ENCODE measurements at places on chromosomes 16 and 17. TPM values are rescaled to one million over a fixed set of nuclear protein-coding genes. Genes with fewer than 3 reads are reported as not detected.

- H3K4me3 ChIP-seq = peak overlapping the region; percentile 88
- no peaks in the 10 kb centered on the region for H3K27me3 ChIP-seq
- H3K4me1 ChIP-seq = peaks cover 5% of the 10 kb centered on the region
- peaks cover 39% of the 10 kb centered on the region for H3K36me3 ChIP-seq
- H3K27ac ChIP-seq = peak overlapping the region; percentile 83
Observed at GRCh38 chr17:51154176-51154575, 817 bp downstream of the NME1 start.

DNA sequence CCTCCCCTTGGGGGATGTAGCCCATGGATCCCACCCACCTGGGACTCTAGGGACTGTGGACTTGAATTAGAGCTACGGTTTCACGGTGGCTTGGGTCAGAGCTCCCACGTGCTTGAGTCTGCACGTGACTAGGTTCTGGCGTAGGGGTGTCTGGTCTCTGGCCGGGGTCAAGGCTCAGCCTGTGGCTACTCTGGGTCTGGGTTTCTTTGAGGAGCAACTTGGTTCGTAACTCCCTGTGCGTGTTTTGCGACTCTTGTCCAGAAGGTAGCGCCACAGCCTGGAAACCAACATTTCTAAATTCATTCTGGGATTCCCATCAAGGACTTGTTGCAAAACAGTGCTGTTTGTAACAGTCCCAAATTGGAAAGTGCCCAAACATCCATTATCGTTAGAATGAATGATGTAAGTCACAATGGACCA is 470 bp upstream of the GGT6 start:
- H3K4me1 ChIP-seq = peaks cover 9% of the 10 kb centered on the region
- H3K27ac ChIP-seq = no peak overlapping the region
- H3K27me3 ChIP-seq = no peaks in the 10 kb centered on the region
- H3K36me3 ChIP-seq = no peaks in the 10 kb centered on the region

GRCh38 chr17:79420318-79421243 is 190.3 kb downstream of the RBFOX3 start:
- no peak overlapping the region for H3K27ac ChIP-seq
- no peak overlapping the region for H3K4me3 ChIP-seq
- no peaks in the 10 kb centered on the region for H3K36me3 ChIP-seq
- no peaks in the 10 kb centered on the region for H3K27me3 ChIP-seq
- DNase-seq = no peak

GRCh38 chr17:62380253-62380652 is at the start of gene EFCAB3:
Gene EFCAB3, plus strand, starts transcription at chr17:62380553. Its CDS starts 2,427 bp downstream, at chr17:62382980.
- DNase-seq = no peak
- H3K4me1 ChIP-seq = no peaks in the 10 kb centered on the region
- no peaks in the 10 kb centered on the region for H3K36me3 ChIP-seq

- no peak overlapping the region for H3K27ac ChIP-seq
- H3K36me3 ChIP-seq = no peaks in the 10 kb centered on the region
- DNase-seq = no peak
Observed at GRCh38 chr17:36921095-36921851, 16.0 kb upstream of the LHX1 start.

The SLC5A2 gene
- not detected for total RNA-seq

DNA sequence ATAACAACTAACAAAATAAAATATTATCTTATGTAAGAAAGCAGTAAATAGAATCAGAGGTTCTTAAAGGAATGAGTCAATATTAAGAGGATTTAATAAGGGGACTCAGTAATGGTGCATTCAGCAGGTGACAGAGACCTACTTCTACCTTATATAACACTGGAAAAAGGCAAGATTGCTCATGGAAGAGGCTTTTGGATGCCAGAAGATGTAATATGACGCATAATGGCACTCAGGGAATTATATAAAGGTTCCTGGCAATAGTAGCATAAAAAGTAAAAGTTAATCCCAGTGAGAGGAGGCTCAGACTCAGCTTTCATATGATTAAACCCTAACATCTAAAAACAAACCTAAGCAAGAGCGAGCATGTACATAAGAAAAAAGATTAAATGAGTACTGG is 136.0 kb upstream of the NACA2 start:
- H3K4me1 ChIP-seq = no peaks in the 10 kb centered on the region
- no peak overlapping the region for H3K4me3 ChIP-seq
- H3K36me3 ChIP-seq = no peaks in the 10 kb centered on the region

- DNase-seq = no peak
- no peaks in the 10 kb centered on the region for H3K36me3 ChIP-seq
- H3K4me3 ChIP-seq = no peak overlapping the region
Observed at GRCh38 chr16:61814726-61815347, 221.4 kb downstream of the CDH8 start.

The CHD9NB gene
- 0.56 TPM for total RNA-seq

DNA sequence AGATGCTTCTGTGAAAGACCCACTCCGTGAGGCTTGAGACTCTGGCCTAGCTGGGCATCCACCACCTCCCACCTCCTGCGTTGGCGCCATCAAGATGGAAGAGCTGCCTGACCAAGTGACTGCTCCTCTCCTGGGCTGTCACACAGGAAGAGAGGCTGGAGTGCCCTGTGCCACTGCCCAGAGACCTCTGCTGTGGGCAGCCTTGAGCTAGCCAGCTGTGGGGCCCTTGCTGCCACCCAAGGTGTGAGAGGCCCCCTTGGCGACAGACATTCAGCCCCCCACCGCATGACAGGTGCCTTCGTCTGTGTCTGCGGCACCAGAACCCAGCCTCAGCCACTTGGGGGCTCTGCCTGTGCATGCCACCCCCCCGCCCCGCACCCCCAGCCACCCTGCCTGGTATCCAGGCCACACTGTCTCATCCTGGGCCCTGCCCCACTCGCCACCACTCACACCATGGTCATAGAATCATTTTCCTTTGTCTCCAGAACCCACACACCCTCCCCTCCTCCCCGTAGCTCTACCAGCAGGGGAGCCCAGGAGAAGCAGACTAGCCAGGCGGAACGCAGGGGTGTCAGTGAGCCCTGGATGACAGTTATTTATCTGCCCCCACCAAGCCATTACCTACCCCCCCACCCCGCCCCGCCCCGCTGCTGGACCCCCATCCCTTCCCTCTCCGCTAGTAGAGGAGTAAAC is 120.9 kb upstream of the LHX1 start:
- H3K27ac ChIP-seq = no peak overlapping the region
- peaks cover 62% of the 10 kb centered on the region for H3K27me3 ChIP-seq
- no peaks in the 10 kb centered on the region for H3K4me1 ChIP-seq
- H3K36me3 ChIP-seq = no peaks in the 10 kb centered on the region
- no peak for DNase-seq

The ITGAL gene
- 3.0 TPM for total RNA-seq

The SLC6A4 gene
- not detected for total RNA-seq

The PSMC3IP gene
- total RNA-seq = 0.26 TPM

GRCh38 chr17:17729620-17730249 is 48.5 kb downstream of the RAI1 start:
- H3K27ac ChIP-seq = no peak overlapping the region
- no peak for DNase-seq
- H3K4me3 ChIP-seq = no peak overlapping the region
- H3K27me3 ChIP-seq = no peaks in the 10 kb centered on the region
- no peaks in the 10 kb centered on the region for H3K36me3 ChIP-seq

- no peak for DNase-seq
- no peaks in the 10 kb centered on the region for H3K36me3 ChIP-seq
Observed at GRCh38 chr17:27349540-27350021, 55.7 kb downstream of the WSB1 start.

DNA sequence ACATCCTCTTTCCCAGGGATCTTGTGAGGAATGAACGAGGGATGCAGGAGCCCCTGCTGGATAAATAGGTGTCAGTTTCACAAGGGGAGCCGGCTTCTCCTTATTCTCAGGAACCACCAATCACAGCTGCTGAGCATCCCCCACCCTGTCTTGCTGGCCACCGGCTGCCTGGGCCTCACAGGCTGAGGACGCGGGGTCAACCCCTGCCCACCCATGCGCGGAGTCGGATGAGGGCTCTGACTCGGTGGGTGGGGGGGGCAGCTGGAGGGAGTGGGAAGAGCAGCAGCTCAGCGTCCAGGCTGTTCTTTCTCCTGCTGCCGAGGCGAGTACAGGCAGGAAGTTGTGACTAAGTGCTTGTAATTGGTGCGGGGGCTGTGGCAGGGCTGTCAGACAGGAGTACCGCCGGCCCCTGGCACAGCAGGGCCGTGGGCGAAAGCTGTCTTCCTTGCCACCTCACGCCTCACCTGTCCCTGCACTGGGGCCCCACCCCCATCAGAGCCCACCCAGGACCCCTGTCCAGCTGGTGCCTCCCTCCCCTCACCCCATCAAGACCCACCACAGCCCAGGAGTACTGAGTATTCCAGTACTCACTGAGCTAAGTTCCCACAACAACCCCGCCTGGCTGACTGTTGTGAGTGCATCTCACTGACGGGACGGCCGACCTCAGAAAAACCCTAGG is 11.0 kb upstream of the DPEP1 start:
- H3K36me3 ChIP-seq = no peaks in the 10 kb centered on the region
- H3K4me1 ChIP-seq = no peaks in the 10 kb centered on the region
- H3K27me3 ChIP-seq = peaks cover 16% of the 10 kb centered on the region
- no peak overlapping the region for H3K4me3 ChIP-seq
- H3K27ac ChIP-seq = no peak overlapping the region
- no peak for DNase-seq

The FBXO39 gene
- total RNA-seq = not detected

- peak overlapping the region; percentile 70 for H3K27ac ChIP-seq
- DNase-seq = peak; percentile 56
- no peaks in the 10 kb centered on the region for H3K27me3 ChIP-seq
- H3K4me1 ChIP-seq = peaks cover 5% of the 10 kb centered on the region
Observed at GRCh38 chr16:19130852-19131824, 17.4 kb downstream of the ITPRIPL2 start.

The SEPTIN1 gene
- total RNA-seq = 1.1 TPM

GRCh38 chr17:40617678-40618240 is 29.9 kb downstream of the SMARCE1 start:
- no peak overlapping the region for H3K27ac ChIP-seq
- H3K4me3 ChIP-seq = no peak overlapping the region
- no peaks in the 10 kb centered on the region for H3K4me1 ChIP-seq

The ZNF594 gene
- total RNA-seq = 1.5 TPM

DNA sequence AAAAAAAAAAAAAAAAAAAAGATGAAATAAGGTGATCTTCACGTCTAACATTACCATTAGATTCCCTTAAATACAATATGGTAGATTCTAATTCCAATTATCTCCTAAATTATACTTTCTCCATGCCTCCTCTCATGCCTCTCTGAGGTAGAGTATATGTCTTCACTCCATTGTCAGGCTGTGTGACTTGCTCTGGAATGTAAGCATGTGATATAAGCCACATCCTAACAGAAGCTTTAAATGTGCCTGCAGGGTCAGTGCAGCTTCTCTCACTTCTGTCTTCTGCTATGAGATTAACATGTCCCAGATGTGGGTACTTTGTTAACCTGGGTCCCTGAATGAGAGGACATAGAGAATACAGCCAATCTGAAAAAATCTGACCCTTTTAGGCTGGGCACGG is 32.6 kb downstream of the MED13 start:
- H3K4me3 ChIP-seq = no peak overlapping the region
- H3K27ac ChIP-seq = no peak overlapping the region
- peaks cover 77% of the 10 kb centered on the region for H3K36me3 ChIP-seq
- no peak for DNase-seq
- peaks cover 7% of the 10 kb centered on the region for H3K4me1 ChIP-seq
